Activated CD4-positive, alpha-beta T cell treated with anti-CD3 and anti-CD28 coated beads, Interleukin-2, amount 10 ng/mL, durations not matched to agents 24 days and 14 days (primary cell): ENCODE measurements at places on chromosomes 2 and 18.

- DNase-seq: no peak
These were observed 487.4 kb downstream of the ZEB2 start for GRCh38 chr2:144032566-144032965.

DNA sequence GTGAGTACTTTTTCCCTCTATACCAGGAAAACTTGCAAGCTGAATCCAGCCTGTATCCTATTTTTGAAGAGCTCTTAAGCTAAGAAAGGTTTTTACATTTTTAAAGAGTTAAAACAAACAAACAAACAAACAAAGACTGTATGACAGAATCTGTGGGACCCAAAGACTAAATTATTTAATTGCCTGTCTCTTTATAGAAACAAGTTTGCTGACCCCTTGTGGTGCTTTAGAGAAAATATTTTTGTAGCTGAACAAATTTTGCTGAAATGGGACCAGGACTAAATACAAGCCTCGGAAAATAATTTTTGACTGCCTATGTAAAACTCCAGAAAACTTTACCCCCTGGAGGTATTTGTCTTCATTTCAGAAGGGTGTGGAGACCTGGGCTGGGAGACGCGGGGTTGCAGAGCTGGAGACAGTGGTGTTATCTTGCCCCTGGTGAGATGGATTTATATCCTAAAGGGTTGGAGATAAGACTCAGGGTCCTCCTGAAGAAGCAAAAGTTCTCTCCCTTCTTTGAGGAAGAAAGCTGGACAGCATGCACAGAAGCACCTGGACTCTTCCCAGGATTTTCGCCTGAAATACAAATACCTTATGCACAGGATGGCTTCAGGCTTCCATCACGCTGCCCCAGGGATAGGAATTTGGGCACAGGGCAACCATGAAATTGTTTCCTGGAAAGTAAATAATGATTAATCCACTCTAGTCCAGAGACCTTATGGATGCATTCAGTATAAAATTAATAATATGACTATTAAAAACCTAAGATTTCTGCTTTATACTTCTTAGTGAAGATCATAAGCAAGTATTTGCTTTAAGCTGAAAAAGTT, 54.3 kb downstream of the TMX3 start:
- peak; percentile 52 for DNase-seq

DNA sequence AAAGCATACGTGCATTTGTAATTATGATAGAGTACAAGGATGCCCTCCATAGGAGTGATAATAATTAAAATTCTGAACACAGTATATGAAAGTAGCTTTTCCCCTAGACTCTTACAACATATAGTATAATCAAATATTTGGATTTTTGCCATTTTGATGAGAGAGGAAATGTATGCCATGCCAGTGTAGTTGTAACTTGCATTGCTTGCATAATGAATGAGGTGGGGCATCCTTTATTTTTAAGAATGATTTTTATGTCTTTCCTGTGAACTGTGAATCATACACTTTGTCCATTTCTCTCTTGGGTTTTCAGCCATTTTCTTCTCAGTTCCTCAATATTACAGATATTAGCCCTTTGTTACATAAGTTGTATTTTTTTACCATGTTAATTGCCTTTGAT, 197.5 kb downstream of the SCG2 start:
- DNase-seq: no peak

DNA sequence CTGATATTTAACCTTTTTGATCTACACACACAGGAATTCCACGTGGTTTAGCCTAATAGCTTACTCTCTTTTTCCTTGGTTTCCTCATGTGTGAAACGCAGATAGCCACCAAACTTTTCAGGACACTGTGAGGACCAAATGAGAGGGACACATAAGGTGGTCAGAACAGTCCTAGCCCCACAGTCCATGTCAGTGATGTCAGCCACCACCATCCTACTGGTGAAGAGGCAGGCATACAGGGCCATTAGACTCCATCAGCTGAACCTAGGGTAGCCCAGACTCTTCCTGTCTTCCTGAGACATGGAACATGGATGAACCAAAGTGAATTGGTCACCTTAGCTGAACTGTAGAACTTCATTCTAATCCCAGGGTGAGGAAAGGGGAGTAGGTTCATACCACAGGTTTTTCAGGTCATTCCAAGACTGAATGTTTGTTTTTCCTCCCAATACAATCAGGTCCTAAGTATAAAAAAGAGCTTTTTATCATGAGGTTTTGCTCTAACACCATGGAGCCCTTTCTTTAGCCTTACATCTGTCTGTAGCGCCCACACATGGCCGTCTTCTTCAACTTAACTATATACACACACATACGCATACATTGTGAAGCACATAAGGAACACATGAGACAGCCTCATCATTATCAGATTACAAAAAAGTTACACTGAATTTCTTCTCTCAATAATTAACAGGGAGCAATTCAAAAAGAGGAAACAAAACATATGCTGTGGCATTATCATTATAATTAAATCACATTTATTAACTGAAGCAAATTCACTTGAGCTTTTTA, 18.5 kb upstream of the NFE2L2 start:
- DNase-seq: no peak

DNA sequence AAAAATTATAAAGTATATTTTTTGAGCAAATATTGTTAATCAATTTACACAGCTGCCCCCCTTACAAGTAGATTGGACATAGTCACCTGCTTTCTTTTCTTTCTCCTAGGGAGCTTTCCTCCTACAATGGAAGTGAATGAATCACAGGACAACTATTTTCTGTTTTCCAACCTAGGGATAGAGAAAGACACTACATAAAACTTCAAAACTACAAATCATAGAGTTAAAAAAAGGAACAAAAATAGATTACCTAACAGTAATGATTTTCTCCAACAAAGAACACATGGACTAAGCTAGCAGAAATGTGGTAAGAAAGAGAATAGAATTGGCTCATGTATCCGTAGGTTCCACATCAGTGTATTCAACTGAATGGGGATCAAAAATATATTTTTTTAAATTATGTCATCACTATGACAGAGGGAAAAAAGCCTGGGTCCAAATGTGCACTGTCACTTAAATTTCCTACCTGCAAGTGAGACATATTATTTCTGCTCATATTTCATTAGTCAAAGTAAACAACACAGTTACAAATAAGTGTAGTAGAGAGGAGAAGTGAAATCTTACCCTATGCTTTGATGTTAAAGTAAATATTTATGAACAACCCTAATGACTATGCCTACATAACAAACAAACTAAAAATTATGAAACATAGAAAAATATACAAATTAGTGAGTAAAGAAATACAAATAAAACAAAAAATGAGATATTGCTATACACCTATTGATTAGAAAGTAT, 756.7 kb downstream of the SOCS6 start:
- no peak for DNase-seq

DNA sequence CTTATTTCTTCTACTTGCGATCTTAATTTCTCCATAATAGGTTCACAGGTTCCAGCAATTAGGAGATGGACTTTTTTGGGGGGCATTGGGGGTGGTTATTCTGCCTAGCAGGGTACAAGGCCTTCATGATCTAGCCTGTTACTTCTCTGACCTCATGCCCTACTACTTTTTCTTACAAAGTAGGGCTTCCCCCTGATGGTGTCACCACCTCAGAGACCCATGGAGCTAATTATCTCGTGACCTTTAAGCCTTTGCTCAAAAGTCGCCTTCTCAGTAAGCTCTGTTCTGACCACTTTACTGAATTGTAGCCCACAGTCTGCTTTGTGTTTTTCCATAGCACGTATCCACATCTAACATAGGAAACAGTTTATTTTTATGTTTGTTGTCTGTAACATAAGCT, 458.0 kb downstream of the PARD3B start:
- DNase-seq: no peak

- peak; percentile 82 for DNase-seq
These were observed 157.8 kb downstream of the LDLRAD4 start for GRCh38 chr18:13376298-13376840.

DNA sequence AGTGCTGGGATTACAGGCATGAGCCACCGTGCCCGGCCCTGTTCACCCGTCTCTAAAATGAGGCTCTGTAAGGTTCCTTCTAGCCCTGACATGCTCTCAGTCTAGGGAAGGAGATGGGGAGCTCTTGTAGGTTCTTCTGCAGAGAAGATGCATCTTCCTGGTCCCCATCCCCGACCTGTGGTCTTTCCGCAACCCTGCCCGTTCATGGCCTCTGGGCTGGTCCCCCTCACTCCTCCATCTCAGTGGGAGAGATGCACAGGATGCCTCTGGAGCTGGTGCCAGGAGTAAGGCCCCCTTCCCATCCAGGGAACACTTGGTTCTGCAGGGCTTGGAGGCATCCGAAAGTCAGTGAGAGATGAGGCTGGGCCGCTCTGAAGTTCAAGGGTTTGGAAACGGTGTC, 212.7 kb downstream of the KLHL29 start:
- no peak for DNase-seq

DNA sequence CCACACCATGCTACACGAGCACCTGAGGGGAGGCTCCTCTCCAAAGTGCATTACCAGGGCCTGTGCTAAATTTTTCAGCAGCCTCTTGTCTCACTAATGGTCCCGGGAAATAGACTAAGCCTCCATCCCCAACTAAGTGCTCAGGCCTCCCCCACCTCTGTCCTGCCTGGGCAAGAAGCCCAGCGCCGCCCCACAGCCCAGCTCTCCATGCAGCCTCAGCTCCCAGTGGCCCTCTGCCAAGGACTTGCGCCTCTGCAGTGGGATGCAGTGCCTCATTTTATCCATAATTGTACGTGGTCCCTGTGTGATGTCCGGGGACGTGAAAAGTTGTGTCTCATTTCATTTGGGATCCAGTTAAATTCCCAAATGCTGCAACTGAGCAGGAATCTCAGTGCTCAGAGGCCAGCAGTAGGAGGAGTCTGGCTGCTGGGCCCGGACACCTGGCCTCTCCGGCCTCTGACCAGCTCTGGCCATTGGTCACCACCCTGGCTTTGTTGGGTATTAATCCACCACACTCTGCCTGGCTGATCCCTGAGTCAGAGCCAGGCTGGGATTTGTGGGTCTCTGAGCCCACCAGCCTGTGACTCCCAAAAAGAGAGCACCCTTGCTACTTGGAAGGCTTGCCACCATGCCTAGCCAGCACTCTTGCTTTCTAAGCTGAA, 11.4 kb upstream of the STEAP3 start:
- DNase-seq: no peak

- no peak for DNase-seq
These were observed 43.3 kb upstream of the SERPINB2 start for GRCh38 chr18:63844254-63844653.

DNA sequence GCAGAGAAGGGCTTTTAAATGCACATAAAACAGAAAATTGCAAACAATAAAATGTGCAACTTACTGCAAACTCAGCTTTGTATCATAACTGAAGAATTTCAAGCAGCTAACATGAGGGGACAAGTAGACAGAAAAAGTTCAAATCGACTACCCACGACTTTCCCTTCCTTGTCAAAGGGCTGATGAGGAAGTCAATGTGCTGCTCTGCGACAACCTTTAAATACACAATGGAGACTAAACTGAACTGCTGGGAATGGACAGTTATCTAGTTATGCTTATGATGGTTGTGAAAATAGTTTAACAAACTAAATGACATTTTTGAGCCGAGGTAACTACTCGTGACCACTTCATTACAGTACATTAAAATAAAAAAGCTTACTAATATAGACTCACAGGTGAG, 84.1 kb downstream of the INO80D start:
- no peak for DNase-seq

DNA sequence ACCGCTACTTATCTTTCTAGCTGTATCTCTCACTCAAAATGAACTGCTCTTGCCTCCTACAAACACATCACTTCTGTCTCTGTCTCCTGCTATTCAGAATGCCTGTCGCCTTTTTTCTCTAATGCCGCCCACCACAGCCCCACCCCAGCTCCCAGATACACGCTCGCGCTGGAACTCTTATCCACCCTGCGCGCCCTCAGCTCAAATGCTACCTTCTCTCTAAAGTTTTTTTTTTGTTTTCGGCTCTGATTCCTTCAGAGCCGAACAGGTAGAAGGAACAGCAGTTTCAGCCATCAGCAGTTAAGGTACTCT, 3.9 kb upstream of the SOS1 start:
- peak; percentile 80 for DNase-seq

DNA sequence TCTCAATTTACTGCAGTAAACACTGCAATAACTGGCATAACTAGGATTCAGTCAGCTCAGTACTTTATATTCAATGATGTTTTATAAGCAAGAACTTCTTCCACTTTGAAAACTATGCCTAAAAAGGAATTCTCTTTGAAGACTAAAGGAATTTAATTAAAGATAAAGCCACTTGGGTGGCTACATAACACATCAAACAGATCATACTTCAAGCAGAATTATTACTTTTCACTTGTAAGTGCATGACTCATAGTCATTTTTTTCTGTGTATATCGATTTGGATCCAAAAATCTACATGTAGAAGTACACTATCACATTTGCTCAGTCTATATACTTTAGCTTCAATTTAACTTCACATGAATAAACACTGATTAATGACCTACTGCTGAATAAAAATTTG, 4.0 kb downstream of the KANSL1L start:
- DNase-seq: no peak

GRCh38 chr2:33134086-33134771, 187.5 kb downstream of the LTBP1 start:
- DNase-seq: no peak

DNA sequence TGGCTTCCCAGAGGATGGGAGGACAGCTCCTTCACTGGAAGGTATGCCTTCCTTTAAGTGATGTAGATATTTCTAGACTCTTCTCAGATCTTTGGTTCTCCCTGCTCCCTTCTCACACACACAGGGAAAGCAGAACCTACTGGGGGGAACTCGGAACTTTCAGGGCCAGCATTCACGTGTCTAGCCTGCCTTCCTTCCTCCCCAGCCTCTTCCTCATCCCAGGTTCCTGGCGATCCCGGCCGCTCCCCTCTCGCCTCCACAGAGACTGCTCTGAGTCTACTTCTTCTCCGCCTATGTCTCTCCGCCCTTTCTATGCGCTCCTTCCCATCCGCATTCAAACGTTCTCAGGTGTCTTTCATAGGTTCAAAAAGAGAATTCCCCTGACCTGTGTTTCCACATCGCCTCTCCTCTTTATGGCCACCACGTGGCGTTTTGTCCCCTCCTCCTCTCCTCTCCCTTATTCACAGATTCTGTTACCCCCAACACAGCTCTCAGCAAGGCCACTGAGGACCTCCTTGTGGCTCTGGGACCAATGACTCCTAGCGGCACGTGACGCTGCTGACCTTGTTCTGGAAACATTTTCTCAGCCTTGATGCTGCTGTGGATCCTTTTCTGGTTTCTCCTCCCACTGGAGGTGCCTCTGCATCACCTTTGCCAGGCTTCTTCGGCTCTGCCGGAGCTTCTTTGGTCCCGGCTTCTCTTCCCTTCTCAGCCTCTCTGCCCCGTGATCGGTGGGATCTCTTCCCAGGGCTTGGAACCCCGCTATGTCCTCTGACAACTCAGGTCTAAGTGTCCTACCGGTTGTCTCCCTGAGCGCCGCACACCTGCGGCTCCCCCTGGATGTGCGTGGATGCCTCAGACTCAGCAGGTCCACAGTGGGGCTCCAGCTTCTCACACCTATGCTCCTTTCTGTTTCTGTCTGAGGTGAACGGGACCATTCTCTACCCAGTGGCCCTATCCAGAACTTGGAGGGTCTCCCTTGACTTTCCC, 77.5 kb downstream of the VAPA start:
- DNase-seq: no peak

- DNase-seq: no peak
These were observed 201.8 kb upstream of the ATP5MC3 start for GRCh38 chr2:175383286-175383685.

- no peak for DNase-seq
These were observed 34.4 kb upstream of the KLF7 start for GRCh38 chr2:207200136-207200535.

GRCh38 chr2:13050764-13051163, 334.0 kb downstream of the TRIB2 start:
- DNase-seq: no peak

- DNase-seq: no peak
These were observed 27.7 kb upstream of the NFATC1 start for GRCh38 chr18:79367989-79368388.

- no peak for DNase-seq
These were observed 5.2 kb downstream of the ERMN start for GRCh38 chr2:157320409-157320808.
